Right renal pelvis (tissue), 4 donors: ENCODE measurements at places on chromosomes 16 and 17. TPM values are rescaled to one million over a fixed set of nuclear protein-coding genes. Genes with fewer than 3 reads are reported as not detected.

GRCh38 chr16:66489818-66490217, 60.1 kb downstream of the TK2 start:
- DNase-seq = no peak

GRCh38 chr17:58174871-58175270, 8.1 kb downstream of the OR4D2 start:
- no peak for DNase-seq

CPHXL2 gene
- polyA plus RNA-seq = not detected

- DNase-seq = no peak
These were observed 242.1 kb upstream of the DYNLRB2 start for GRCh38 chr16:80298676-80299075.

DNA sequence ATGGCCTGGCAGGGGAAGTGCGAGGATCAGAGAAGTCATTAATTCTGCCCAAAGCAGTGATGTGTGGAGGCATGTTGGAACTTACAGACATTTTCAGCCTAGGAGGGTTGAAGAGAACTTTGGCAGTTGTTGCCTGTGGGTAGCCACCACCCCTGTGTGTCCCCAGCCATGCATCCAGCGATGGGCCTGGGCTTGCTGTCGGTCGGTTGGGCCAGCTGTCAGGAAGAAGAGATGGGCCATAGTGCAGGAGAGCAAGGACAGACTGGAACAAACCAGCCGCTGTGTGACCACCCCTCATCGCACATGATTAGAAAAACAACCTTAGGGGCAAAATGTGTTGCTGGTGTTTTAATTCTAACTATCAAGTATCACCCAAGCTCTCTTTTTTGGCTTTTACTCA, 173.7 kb downstream of the CNTNAP4 start:
- DNase-seq = no peak

GRCh38 chr16:2675714-2676113, 6.6 kb upstream of the KCTD5 start:
- DNase-seq = no peak

DNA sequence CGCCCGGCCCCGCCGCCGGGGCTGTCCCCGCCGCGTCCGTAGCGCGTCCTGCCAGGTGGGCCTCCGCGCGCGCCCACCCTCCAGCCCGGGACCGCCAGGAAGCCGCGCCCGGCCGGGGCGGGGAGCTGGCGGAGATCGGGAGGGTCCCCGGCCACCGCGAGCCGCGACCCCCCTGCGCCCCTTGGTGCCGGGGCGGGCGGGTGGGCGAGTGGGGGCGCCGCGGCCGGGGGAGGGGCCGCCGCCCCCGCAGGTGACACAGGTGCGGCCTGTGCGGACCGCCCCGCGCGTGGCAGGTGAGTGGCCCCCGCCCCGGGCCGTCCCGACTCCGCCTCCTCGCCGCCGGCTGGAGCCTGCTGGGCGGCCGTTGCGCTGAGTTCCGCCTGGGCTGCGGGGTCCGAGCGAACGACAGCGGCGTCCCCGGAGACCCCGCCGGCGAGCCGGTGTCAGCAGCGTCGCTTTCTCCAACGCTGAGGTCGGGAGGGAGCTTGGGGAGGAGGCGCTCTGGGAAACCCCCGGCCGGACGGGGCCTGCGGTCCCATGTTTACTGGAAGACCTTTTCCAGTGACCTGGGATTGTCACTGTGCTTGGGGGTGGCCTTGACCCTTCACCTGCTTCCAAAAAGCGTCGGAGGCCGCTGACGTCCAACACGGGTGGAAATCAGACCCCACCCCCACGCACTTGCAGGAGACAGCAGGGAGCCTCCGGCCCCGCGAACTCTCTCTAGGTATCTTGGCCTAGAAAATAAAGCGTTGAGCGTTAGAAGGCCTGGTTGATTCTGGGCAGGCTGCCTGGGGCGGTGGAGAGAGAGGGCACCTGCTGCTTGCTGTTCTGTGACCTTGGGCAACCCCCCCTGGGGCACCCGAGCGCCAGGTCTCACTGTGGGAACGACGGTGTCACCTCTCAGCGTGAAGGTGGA, 542 bp downstream of the KLHL36 start:
- DNase-seq = no peak

- DNase-seq = no peak
These were observed 644 bp upstream of the ARL2BP start for GRCh38 chr16:57244463-57244766.

GRCh38 chr16:78211946-78212345, 112.5 kb downstream of the WWOX start:
- no peak for DNase-seq

POLR3K gene
- 13.2 TPM for polyA plus RNA-seq

FBXO39 gene
- polyA plus RNA-seq = 0.11 TPM

- DNase-seq = no peak
These were observed 17.2 kb upstream of the RBFOX3 start for GRCh38 chr17:79627766-79628690.

- no peak for DNase-seq
These were observed 3.0 kb downstream of the SECTM1 start for GRCh38 chr17:82330322-82331239.

OR3A2 gene
- not detected for polyA plus RNA-seq
